ENCODE measurements at places on chromosomes 4 and X. TPM values are rescaled to one million over a fixed set of nuclear protein-coding genes. Genes with fewer than 3 reads are reported as not detected.

ZNF157 gene
- polyA plus RNA-seq: 0.02 TPM

DSPP gene
- polyA plus RNA-seq: not detected

SHOX gene
- polyA plus RNA-seq: 22.8 TPM

SNCA gene
- 0.50 TPM for polyA plus RNA-seq

SLC4A4 gene
- polyA plus RNA-seq: 1.9 TPM

GASK1B gene
- 4.9 TPM for polyA plus RNA-seq

F8A2 gene
- polyA plus RNA-seq: not detected

ARR3 gene
- polyA plus RNA-seq: not detected

GDPD2 gene
- polyA plus RNA-seq: not detected

MGARP gene
- polyA plus RNA-seq: 24.2 TPM

CT83 gene
- not detected for polyA plus RNA-seq

SRPX2 gene
- 47.3 TPM for polyA plus RNA-seq

GALNT7 gene
- 10.7 TPM for polyA plus RNA-seq

ANXA3 gene
- polyA plus RNA-seq: 15.7 TPM

SERTM2 gene
- not detected for polyA plus RNA-seq

JADE3 gene
- 5.6 TPM for polyA plus RNA-seq

PTCHD1 gene
- not detected for polyA plus RNA-seq

CPLX1 gene
- polyA plus RNA-seq: 0.15 TPM

FAM47E gene
- 0.23 TPM for polyA plus RNA-seq

TMEM271 gene
- not detected for polyA plus RNA-seq

IL21 gene
- polyA plus RNA-seq: not detected

FAM236C gene
- polyA plus RNA-seq: not detected

DUSP9 gene
- polyA plus RNA-seq: 0.06 TPM

ZNF674 gene
- polyA plus RNA-seq: 7.0 TPM

DRP2 gene
- polyA plus RNA-seq: 0.12 TPM

FAM47A gene
- polyA plus RNA-seq: not detected

GPRASP2 gene
- 8.7 TPM for polyA plus RNA-seq

SLC7A11 gene
- polyA plus RNA-seq: 52.4 TPM

SPP1 gene
- 5.4 TPM for polyA plus RNA-seq

PRKG2 gene
- polyA plus RNA-seq: 0.16 TPM

PDGFRA gene
- polyA plus RNA-seq: 90.5 TPM

P2RY4 gene
- polyA plus RNA-seq: 0.15 TPM

PNMA6A gene
- polyA plus RNA-seq: 0.88 TPM
